ENCODE measurements at places on chromosomes 12 and 14.

DNA sequence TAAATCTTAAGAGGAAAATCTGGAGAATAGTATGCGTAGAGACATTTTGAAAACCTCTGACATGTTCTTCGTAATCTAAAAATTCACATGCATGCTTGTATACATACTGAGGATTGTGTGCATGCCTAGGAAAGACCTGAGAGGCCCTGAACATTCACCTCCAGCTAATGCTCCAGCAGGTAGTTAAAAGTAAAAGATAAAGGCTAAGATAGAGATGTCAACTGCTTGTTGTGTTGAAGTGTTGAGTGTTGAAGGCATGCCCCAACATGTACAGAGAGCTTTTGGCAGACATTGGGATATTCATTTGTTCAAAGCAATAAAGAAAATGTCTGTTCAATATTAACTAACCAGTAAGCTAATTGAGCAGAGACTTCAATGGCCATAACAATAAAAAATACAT is 118.6 kb upstream of the SYT1 start:
- no peak for DNase-seq

GRCh38 chr14:89214221-89214965 is 202.6 kb downstream of the FOXN3 start:
- no peak for DNase-seq

GRCh38 chr14:24204163-24205146 is 1.0 kb upstream of the TSSK4 start:
- DNase-seq: no peak

GRCh38 chr12:41983856-41984255 is 160.8 kb downstream of the GXYLT1 start:
- no peak for DNase-seq

GRCh38 chr14:95523815-95524448 is 7.5 kb upstream of the SYNE3 start:
- peak; percentile 45 for DNase-seq

GRCh38 chr12:75888874-75889613 is 142.5 kb downstream of the PHLDA1 start:
- no peak for DNase-seq

- DNase-seq: no peak
These were observed 75.9 kb downstream of the BMP4 start for GRCh38 chr14:53880761-53881160.

GRCh38 chr12:11895421-11896078 is 175.2 kb upstream of the BCL2L14 start:
- no peak for DNase-seq

DNA sequence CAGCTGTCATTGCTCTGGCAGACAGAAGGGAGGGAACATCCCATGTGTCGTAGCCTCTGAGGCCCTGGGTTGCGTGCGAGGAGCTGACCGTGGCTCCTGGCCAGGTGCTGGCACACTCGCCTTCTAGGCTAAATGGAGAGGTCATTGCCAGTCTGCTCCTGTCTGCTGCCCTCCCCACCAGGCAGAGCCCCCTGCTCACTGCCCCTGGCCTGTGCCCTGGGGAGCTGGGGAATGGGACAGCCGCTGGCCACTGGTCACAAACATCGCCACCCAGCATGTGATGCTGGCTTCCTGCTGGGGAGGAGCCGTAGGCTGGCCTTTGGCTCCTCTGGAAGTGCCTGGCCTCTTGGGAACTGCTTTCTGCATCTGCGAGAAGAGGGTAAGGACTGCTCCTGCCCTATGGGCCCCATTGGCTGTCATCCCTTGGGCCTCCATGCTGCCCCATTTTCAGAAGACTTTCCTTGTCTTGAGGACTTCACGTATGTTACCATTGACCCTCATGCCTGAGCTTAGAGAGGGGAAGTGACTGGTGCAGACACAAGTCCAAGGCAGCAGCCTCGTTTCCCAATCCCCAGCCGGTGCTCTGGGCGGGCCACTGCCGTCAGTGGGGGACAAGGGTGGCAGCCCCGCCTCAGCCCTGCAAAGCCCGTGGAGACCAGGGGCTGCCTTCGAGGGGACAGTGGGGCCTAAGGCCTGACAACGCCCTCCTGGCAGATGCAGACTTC is 2.0 kb upstream of the TNFAIP2 start:
- DNase-seq: no peak

DNA sequence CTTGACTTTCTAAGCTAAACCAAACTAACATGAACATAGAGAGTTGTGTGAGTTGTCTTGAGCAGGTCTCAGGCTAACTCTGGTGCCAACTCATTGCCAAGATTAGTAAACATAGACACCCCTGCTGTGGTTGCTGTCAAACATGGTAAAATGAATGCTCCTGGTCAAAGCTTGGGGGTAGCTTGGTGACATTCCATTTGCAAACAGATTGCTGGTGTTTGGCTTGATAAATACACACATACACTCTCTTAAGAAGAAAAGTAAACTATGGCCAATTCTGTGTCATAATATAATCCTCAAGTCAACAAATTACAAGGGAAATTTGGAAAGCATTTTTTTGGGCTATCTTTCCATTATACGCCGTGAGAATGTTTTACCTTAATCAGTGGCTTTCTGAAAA is 386.4 kb upstream of the PDE3A start:
- no peak for DNase-seq

- DNase-seq: no peak
These were observed 62.7 kb upstream of the C14orf180 start for GRCh38 chr14:104516906-104517305.

- no peak for DNase-seq
These were observed 59.1 kb upstream of the DCN start for GRCh38 chr12:91241756-91242155.

- DNase-seq: no peak
These were observed 356.9 kb upstream of the STXBP6 start for GRCh38 chr14:25406818-25407217.

DNA sequence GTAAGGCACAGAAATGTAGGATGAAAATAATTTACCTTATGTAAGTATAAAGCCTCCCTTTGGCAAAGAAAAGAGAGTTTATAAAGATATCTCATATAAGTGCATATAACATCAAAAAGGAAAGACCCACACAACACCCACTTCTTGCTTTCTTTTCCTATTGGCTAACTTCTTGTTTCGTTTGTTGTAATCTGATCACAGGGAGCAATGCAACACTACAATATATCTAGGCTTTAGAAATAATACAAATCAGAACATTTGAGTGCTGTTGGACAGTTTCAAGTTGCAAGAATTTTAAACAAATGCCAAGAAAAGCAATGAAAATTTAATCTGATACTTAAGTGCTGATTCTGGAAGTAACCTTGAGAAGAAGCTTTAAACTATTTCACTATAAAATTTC is 1.3 kb downstream of the FGD6 start:
- no peak for DNase-seq

DNA sequence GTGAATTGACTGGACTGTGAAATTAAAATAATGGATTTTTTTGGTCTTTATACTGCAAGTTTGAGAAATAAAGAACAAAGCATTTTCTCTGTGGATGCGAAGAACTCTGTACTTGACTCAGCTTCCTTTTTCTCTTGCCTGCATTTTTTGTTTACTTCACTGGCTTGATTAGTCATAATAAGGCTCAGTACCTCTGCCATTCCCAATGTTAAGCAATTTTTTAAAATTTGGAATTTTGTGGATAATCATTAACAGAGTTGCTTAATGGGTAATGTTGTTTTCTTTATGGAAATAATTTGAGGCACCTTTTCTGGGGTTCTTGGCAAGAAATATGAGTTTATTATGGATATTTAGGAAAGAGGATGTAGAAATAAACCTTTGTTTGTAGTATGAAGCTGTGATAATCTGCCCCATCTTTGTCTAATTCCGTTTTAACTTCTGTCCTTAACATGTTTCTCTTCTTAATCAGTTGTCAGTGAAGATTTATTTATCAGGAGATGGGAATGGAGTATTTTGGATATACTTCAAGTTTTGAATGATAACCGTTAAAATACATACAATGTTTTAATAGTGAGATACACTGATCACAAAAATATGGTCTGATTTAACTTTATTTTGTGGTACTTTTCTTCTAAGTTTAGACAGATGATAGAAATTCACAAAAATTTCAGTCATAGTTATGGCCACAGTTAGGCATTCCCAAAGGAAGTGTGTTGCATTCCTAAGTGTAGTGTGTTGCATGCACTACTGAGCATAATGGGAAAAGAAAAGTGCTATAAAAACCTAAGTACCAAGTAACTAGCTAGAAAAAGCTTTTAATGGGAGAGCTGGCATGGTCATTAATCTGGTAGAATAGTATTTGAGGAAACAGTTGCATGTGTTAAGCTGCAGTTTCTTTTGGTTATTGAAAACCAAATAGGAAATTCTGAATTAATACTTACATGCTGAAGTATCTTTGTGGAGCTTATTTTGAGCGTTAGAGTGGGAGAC is 27.7 kb downstream of the WNK1 start:
- DNase-seq: no peak

GRCh38 chr12:86950444-86950843 is 694.3 kb upstream of the MGAT4C start:
- DNase-seq: no peak

GRCh38 chr14:103530390-103530789 is 1.4 kb downstream of the TRMT61A start:
- DNase-seq: no peak

- DNase-seq: no peak
These were observed 787 bp downstream of the HECTD4 start for GRCh38 chr12:112381406-112381882.

- DNase-seq: no peak
These were observed 2.8 kb upstream of the KCNK13 start for GRCh38 chr14:90058876-90059458.

DNA sequence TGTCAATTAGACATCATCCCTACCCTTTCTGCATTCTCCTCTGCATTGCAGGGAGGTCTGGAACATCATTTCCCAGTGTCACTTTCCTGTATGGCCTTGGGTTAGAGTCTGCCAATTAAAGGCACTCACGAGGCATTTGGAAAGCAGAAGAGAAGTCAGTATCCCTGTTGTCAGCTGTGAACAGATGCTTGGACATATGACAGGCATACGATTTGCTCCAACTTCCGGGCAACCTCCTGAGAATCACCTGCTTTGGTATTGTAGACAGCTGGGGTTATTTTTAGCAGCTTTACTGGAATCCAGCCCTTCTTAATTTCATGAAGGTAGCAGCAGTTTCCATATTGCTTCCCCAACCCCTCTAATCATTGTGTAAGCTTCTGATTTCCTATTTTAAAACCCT is 88.7 kb upstream of the DHRS4 start:
- DNase-seq: no peak

GRCh38 chr14:68157971-68158371 is 338.4 kb downstream of the RAD51B start:
- DNase-seq: no peak

DNA sequence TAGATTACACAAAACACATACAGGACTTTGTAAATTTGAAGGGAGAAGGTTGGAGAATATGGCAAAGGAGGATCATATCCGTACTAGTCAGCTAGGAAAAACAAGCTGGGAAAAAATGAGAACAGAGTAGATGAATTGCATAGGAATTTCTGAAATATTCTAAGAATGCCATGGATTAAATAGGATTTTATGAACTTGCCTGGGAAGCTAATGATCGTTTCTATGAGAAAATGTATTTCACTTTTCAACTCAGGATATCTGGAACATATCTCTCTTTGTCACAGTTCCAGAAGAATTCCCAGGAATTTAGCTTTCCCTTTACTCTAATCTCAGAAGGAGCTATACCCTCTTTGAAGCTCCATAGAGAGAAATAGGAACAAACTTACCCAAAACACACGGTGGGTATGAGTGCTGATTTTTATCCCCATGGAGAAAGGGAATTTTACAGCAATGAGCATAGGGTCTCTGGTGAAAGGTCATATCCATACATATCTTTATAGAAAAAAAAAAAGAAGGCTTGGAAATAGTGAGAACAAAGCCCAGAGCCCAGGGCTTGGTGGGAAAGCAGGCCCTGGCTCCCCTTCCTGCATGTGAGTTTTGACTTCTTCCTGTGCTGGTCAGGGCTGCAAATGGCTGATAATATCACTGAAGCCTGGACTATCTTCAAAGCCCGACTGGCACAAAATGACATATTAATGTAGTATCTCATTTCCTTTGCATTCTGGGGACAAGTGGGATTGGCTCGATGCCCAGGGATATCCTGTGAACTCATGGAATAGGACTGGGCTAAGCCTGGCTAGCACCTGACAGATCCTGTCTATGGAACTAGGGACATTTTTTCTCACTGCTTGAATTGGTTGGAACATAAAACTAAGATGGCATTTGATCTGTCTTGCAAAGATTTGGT is 136.3 kb downstream of the AEBP2 start:
- DNase-seq: no peak

DNA sequence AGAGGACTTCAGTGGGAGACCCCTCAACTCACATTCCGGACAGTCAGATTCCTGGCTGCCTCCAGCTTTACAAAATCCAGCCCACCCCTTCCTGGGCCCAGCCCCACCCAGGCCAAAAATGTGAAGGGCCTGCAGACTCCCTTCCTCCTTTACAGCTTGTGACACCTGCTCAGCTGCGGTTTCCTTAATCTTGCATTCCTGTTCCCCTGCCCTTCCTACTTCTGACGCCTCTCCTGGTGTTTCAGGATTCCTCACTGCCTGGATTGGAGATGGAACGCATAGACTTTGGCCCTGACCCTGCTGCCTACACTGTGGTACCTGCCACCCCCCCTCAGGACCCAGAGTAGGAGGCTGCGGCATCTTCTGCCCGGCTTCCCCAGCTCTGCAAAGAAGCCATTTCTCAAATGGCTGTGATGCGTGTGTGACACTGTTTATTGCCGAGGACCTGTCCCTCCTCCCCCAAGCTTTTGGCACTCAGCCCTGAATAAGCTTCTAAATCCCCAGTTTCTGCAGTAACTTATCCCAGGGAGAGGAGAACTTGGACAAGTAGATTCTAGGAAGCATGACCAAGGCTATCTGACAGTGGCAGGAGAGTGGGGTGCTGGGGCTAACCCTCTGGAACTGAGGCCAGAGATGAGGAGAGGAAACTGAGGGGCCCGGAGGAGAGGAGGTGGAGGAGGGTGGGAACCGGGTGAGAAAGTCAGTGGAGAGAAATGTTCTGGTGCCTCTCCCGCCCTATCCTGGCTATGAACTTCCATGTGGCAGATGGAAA is 24.9 kb upstream of the BCDIN3D start:
- no peak for DNase-seq

DNA sequence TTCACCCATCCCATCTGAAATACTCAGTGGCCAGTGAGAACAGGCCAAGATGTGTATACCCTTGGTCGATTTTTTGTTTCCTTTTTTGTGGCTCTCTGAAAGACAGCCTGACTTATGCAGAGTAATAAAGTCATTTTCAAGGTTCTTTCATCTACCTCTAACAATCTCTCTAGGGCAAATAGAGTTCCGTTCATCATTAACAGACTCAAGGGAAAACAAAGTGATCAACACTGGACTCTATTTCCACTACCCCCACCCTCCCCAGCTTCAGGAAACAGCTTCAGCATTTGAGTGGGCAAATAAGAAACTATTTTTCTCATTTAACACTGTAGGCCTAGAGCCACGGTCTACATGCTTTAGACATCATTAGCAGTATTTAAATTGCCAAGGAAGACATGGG is 15.9 kb downstream of the PRKAB1 start:
- no peak for DNase-seq
